ENCODE measurements at places on chromosomes 4 and X.

GRCh38 chrX:10945498-10945897 lies 165.6 kb upstream of the HCCS start:
- DNase-seq, result no peak

- no peak for DNase-seq
Observed at GRCh38 chr4:122017296-122017695, 65.4 kb upstream of the TRPC3 start.

DNA sequence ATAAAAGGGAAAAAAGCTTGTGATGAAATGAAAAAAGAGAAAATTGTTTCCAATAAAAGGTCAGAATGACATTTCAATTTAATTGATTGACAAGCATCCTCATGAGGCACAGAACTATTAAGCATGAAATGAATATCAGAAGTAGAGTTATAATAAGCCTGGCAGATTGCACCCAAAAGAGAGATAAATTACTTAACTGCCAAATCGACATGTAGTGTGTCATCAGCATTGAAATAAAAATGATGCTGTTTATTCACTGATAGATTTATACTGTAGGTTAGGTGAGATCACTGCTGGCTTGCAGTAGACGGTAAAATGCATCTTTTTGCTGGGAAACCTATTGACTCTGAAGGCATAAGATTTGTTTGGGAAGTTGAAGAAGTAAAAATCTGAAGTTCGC lies 507.2 kb downstream of the FSTL5 start:
- no peak for DNase-seq

DNA sequence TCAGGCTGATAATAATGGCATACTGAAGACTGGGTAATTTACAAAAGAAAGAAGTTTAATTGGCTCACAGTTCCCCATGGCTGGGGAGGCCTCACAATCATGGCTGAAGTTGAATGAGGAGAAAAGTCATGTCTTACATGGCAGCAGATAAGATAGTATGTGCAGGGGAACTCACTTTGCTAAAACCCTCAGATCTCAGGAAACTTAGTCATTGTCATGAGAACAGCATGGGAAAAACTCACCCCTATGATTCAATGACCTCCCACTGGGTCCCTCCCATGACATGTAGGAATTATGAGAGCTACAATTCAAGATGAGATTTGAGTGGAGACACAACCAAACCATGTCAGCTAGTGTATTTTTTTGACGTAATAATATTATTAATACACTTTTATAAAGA lies 149.8 kb upstream of the BOD1L1 start:
- no peak for DNase-seq

GRCh38 chrX:78706071-78706470 lies 41.4 kb upstream of the LPAR4 start:
- DNase-seq, result no peak

DNA sequence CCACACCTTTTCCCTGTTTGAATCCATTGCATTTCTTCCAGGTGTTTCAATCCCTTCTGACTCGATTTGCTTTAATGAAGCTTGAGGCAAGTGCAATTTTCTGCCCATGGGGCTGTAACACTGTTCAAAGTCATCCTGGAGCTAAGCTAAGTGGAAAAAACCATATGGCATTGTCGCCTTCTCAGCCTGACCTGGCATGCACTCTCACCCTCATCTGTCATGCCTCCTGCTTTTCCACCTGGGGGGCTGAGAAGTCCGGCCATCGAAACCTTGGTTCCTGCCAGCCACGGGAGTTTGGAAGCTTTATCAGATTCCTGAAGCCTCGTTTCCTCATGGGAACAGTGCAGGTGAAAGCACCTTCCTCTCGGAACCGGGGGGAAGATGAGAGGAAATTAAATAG lies 38.2 kb downstream of the WFS1 start:
- no peak for DNase-seq

GRCh38 chr4:120730777-120731320 lies 191.7 kb downstream of the PRDM5 start:
- no peak for DNase-seq

DNA sequence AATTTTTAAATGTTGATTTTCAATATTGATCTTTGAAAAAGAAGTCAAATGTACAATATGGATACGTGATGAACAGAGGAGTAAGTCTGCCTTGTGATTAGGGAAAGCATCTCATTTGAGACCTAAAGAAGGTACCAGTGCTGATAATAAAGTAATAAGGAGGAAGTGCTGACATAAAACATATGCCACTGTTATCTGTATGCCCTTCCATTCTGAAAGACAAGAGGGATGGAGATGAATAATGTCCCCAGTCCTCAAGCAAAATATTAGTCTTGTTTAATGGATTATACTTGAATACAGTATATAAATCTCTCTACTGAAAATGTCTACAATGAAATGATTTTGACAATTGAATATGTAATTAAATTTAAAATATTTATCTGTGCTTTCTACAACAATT lies 58.2 kb downstream of the CCSER1 start:
- no peak for DNase-seq

DNA sequence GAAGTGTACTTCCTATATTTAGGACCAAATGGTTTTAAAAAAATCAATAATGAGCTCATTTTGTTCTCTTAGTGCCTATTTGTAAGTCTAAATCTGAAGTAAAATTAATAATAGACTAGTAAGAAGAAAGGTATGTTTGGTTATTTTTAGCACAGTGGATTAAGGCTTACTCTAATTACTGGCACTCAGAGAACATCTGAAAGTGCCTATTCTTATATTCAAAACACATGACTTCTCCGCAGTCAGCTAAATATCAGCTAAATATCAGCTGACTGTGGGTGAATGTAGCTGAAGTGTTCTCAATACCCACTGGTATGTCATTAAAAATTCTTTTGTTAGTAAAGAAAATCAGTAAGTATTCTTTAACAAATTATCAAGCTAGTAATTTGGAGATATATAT lies 6.0 kb downstream of the AP1S2 start:
- DNase-seq, result no peak

GRCh38 chr4:38359113-38359512 lies 304.9 kb upstream of the KLF3 start:
- DNase-seq, result no peak

Measured in stimulated activated CD4-positive, alpha-beta T cell treated with anti-CD3 and anti-CD28 coated beads, Interleukin-12 subunit alpha, Interleukin-12 subunit beta, amount 100 ng/mL, for 24 hours (primary cell).